Daoy (cell line): ENCODE measurements at places on chromosomes 6 and 20. TPM values are rescaled to one million over a fixed set of nuclear protein-coding genes. Genes with fewer than 3 reads are reported as not detected.

Gene SMLR1
- total RNA-seq, result not detected in 2 replicates

Gene ANKRD66
- not detected in 2 replicates for total RNA-seq

Gene PABPC1L
- 1.2 and 2.9 TPM in 2 replicates for total RNA-seq

Gene CYP24A1
- 0.46 and 1.0 TPM in 2 replicates for total RNA-seq

Gene HLA-A
- total RNA-seq, result 321 and 324 TPM in 2 replicates

Gene BHLHE23
- total RNA-seq, result not detected in 2 replicates

Gene GGTLC1
- not detected in 2 replicates for total RNA-seq

Gene C6orf120
- 48.4 and 60.8 TPM in 2 replicates for total RNA-seq

DNA sequence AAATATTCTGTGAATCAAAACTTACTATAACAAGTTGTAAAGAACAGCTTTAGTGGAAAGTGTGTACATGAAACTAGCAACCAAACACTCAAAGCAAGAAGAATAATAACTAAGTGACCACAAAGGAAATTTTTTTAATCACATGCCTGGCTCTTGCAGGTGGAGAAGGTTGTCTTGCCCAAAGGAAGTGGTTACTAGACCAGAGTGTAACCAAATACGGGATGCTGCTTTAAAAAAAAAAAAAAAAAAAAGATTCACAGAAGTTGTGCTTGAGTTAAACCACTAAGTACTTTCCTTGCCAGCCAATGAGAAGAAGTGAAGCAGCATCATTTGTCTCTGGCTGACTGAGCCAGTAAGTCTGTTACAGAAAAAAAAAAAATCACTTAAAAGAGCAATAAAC, 19.1 kb upstream of the HLA-DQB1 start:
- DNase-seq, result peak; percentile 64

DNA sequence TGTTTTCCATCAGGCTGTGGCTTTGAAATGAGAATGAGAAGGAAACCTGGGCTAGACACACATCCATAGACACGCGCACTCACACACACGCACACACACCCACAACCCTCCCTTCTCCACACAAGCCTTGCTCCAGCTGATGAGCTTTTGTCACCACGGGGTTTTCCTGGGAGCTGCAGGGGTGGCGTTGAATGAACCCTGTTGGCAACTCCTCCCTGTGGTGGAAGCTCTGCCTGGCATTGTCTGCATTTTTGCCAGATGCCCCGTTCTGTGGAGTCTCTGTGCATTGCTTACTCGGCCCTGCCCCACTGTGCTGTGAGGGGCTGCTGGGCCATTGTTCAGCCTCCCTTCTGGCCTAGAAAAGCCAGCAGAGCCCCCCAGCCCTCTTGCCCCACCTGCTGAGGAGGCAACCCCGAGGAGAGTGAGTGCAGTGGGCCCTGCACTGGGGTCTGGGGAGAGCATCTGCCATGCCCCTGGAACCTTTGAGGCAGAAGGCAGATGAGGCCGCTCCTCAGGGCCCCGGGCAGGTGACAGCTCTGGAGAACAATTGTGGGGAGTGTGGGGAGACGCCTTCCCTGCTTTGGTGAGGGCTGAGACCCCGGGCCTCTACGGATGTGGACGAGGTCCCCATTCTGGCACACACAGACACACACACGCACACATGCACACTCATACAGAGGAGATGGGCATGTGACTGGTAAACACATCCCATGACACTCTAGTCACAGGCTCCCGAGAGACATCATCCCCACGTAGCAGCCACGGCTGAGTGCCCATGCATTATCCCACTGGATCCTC, 9.9 kb downstream of the ADIG start:
- no peak for DNase-seq

GRCh38 chr6:53741034-53741823, 53.6 kb upstream of the LRRC1 start:
- no peak for DNase-seq

DNA sequence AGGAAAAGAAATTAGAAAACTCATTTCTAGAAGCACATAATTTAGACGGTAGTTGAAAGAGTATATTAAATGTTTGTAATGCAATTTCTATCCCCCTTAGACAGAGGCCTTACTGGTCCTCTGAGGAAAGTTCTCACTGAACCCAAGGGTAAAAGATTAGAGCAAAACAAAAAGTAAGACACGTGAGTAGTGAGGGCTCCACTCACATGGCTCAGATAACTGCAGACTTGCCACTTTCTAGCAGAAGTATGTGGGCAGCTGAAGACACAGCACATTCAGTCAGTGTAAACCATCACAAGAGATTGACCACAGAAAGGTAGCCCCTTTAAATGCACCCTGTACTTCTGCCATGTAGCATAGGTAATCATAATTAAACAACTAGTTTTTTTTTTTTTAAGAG, 193.8 kb downstream of the BTBD9 start:
- no peak for DNase-seq

- peak; percentile 83 for DNase-seq
These were observed 117.8 kb downstream of the RTN4IP1 start for GRCh38 chr6:106511288-106512047.

- DNase-seq, result no peak
These were observed 82.6 kb downstream of the CDC5L start for GRCh38 chr6:44470115-44470464.

GRCh38 chr20:34562641-34563040, 4.1 kb downstream of the MAP1LC3A start:
- peak; percentile 41 for DNase-seq

- peak; percentile 39 for DNase-seq
These were observed 81.7 kb upstream of the TENT5A start for GRCh38 chr6:81834141-81834681.

- no peak for DNase-seq
These were observed 140.7 kb downstream of the HTR1B start for GRCh38 chr6:77322604-77323003.

DNA sequence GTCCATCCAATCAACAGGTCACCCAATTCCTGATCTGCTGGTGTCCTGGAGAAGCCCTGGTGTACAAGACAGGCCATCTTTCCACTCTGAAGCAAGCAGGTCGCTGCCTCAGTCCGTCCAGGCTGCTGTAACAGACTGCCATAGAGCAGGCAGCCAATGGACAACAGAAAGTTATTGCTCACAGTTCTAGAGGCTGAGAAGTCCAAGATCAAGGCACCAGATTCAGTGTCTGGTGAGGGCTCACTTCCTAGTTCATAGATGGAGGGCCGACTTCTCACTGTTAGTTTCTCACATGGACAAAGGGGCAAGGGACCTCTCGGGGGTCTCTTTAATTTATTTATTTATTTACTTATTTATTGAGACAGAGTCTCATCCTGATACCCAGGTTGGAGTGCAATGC, 74.8 kb downstream of the CD24 start:
- DNase-seq, result no peak

GRCh38 chr6:26159357-26160273, 72.4 kb downstream of the HFE start:
- DNase-seq, result peak; percentile 40

DNA sequence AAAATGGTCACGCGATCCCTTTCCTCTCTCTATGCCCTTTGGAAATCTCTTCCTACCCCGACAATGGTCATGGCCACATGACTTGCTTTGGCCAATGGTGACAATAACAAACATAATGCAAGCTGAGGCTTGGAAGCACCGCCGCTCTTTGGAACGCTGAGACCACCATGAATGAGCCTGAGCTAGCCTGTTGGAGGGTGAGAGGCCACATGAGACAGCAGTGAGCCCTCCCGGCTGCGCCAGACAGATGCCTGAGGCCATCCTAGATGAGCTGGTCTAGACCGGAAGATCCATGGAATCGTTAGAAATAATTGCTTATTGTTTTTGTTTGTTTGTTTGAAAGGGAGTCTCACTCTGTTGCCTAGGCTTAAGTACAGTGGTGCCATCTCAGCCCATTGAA, 64.2 kb downstream of the STK35 start:
- no peak for DNase-seq

GRCh38 chr20:51484141-51484815, 58.2 kb downstream of the NFATC2 start:
- no peak for DNase-seq

- DNase-seq, result no peak
These were observed 45.9 kb upstream of the SCGN start for GRCh38 chr6:25606151-25606550.

- DNase-seq, result no peak
These were observed 183.4 kb downstream of the ALDH8A1 start for GRCh38 chr6:134766497-134766896.

DNA sequence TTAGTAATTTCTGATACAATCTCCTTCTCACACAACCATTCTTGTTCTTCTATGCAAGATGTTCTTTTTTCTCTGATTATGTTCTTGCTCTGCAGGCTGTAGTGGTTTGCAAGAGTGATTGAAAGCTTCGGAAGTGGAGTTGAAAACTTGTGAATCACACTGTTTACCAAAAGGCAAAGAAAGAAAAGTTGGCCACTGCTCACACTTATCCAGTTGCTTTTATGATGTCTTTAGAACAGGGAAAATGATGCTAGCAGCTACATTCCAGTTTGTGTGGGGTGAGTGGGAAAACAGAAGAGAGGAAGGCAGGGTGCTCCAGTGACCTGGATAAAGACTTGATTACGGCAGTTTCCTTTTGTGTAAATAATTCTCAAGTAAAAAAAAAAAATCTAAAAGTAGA, 583.3 kb downstream of the TENT5A start:
- peak; percentile 8 for DNase-seq

GRCh38 chr6:68559716-68560115, 75.4 kb upstream of the ADGRB3 start:
- DNase-seq, result no peak

DNA sequence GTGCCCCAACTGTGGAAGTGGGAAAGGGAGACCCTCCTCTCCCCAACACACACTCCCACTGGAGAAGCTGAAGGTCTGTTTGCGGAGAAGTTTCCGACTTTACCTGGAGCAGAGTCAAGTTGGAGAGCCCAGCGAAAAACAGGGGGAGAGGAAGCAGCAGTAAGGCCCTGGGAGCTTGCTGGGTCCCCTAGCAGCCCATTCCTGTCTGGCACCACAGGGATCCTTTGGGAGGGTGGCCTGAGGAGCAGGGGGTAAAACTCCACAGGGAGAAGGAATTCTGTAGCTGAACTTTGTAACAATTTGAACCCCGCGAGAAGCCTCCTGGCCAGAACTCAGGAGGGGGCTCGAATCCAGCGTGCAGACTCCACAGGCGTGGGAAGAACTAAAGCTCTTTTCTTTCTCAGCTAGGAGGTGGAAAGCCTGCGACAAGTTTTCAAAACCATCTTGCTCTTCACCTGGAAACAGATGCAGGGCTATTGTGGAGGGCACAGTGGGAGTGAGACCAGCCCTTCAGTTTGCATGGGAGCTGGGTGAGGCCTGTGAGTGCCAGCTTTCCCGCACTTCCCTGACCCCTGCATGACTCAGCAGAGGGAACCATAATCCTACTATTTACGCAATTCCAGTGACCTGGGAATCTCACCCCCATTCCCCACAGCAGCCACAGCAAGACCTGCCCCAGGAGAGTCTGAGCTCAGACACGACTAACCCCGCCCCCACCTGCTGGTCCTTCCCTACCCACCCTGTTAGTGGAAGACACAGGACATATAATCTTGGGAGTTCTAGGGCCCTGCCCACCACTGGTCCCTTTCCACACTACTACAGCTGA, 25.8 kb downstream of the SERPINB9 start:
- DNase-seq, result peak; percentile 72

DNA sequence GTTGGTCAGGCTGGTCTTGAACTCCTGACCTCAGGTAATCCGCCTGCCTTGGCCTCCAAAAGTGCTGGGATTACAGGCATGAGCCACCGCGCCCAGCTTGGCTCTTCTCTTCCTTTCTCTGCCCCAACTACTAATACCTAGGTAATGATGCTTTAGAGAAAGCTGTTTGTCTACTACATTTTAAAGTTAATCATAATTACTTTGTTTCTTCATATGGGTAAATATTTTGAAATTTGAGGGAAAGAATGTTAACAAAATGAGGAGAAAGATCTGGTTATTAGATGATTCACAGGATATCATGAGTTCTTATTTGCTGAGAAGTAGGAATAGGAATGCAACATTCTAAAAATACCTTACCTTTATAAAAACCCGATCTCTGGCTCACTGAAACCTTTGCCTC, 18.4 kb upstream of the PTPRK start:
- no peak for DNase-seq

- DNase-seq, result no peak
These were observed 99.2 kb upstream of the SYNDIG1 start for GRCh38 chr20:24370249-24370648.

DNA sequence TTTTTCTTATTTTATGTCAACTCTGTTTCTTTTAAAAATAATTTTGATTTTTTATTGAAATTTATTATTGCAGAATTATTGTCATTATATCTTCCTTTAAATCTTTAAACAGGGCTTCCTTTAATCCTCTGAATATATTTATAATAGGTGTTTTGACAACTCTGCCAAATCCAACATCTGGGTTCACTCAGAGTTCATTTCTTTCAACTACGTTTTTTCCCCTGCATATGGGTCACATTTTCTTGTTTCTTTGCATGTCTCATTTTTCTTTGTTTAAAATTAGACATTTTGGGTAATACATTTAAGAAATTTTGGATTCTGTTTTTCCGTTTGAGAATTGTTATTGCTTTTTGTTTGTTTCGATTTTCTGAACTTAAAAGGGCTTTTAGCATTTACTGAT, 655.1 kb upstream of the CITED2 start:
- no peak for DNase-seq

GRCh38 chr6:2944405-2945152, 26.8 kb downstream of the SERPINB6 start:
- DNase-seq, result no peak

DNA sequence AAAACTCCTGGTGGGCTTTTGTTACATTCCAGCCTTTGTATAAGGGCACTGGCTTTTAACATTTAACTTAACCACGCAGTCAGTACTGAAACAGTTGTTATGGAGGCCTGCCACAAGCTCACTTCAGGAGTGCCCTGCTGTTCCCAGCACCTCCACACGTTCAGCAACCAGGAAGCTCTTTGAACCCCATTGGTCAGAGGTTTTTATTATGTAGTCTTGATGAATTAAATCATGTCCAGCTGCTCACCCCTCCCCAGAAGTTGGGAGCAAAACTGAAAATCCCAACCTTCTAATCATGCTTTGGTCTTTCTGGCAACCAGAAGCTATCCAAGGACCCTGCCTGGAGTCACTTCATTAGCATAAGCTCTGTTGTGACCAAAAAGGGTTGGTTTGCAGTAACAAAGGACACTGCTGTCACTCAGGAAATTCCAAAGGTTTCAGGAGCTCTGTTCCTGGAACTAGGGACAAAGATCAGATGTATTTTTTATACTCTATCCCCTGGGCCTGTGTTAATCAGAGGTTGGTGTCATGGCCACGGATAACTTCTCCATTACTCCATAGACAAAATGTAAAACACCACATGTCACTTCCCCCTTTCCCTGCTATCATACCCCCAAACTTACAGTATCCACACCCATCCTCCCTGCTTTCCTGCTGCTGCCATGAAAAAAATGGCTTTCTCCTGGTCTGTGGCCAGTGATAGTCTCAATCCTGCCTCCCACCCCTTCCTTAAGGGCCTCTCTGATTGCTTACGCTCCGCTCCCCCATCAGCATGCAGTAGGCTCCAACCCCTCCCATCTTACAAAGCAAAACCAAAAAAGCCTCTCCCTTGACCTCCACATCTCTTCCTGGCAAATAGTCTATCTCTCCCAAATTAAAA, 3.1 kb downstream of the ARMC12 start:
- no peak for DNase-seq
